Occipital lobe (tissue), 3 donors: ENCODE measurements at places on chromosomes 2 and 18.

DNA sequence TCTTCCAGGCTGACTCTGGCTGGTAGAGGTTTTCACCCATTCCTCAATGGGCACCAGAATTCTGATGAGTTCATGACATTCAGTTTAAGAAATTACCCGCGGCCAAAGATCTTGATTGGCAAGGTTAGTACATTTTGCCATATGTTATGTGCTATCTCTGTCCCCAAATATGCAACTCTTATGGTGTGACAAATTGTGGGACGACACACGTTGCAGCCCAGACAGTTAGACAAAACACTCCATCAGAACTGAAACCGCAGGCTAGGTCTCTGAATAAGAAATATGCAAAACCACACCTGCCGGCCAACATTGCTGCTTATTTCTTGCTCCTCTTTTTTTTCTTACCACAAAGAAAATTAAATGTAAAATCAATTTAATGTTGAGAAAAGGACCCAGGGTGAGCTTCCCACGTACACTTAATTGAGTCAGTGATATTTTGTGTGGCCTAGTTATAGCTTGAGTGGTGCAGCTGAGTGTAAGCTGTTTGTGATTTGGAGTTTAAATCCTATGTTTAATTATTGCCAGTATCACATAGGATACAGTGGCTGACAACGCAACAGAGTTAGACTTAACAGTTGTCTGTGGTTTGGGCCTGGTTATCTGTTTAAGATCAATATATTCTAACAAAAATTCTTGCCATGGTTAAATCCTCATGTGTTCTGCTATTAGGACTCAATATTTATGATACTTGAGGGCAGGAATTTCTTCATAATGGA lies 35.7 kb upstream of the LTBP1 start:
- DNase-seq: no peak

GRCh38 chr2:143205106-143205764 lies 76.0 kb downstream of the ARHGAP15 start:
- DNase-seq: no peak

DNA sequence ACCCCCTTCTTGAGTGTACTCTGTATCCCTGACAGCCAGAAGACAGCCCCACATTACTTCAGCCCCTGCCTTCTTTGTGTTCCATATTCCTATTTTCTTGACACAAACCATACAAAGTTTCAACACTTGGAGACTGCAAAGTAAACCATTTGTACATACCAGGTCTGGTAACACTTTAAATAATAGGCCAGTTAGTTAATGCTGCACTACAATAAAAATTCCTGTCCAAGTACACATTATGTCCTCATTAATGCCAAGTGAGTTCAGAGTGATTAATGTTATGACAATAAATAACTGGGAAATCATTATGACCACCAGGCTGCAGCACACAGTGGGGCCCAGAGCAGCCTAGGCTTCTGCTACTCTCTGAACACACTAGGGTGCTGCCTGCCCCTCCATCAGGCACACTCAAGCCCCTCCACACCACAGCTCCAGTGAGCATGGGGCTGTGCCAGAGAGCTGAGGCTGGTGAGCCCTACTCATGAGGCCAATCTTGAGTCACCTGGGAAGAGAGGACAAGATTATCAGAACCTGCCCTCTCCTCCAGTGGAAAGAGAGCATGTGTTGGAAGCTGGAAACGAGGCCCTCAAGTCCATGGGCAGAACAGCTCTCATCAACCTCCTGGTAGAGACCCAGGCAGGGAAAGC lies 138.7 kb downstream of the TTC32 start:
- no peak for DNase-seq

DNA sequence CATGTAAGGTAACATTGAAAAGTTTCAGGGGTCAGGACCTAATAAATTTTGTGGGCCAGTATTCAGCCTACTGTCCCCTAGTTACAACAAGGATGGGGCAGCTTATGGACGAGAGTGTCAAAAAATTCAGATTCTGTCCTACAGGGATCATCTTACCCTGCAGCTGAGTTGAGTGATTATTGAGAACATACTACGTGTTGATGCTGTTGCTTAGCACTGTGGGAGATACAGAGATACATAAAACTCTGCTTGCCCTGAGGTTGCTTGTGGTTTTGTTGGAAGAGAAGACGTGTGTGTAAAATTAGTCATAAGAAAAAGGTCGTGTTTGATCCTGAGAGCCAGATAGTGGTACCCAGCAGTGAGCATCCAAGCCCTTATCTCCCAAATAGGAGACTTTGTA lies 253.2 kb downstream of the NEDD4L start:
- DNase-seq: no peak

- DNase-seq: no peak
Observed at GRCh38 chr2:200378652-200379290, 72.3 kb downstream of the SPATS2L start.

DNA sequence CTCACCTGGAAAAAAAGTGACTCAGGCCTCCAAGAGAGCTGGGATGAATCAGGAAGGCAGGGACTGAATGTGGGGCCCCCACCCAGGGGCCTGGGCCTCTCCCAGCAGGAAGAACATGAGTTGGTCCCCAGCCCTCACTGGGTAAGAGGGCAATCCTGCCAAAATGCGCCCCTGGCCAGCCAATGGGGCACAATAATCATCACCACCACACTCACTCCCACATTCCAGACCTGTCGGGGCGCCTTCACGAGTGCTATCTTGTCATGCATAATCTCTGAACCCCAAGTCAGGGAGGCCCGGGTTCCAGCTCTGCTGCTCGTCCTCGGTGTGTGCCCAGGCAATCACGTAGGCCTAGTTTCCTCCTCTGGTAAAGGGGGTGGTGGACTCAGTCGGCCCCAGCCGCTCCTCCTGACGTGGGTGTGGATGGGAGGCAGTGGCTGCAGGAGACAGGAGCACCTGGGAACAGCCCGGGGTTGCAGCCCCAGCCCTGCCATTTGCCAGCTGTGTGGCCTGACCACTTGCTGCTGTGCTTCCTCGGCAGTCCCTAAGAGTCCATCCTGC lies 115.1 kb downstream of the CYP26B1 start:
- no peak for DNase-seq

GRCh38 chr2:102839668-102840388 lies 78.0 kb downstream of the TMEM182 start:
- peak; percentile 16 for DNase-seq

GRCh38 chr18:13457327-13457726 lies 238.8 kb downstream of the LDLRAD4 start:
- DNase-seq: no peak
